Stimulated activated CD4-positive, alpha-beta T cell treated with anti-CD3 and anti-CD28 coated beads, Interleukin-1b, Interleukin-23, amount 100 ng/mL, for 1 hour (primary cell): ENCODE measurements at places on chromosomes 1 and 21.

- DNase-seq: peak; percentile 27
Measured at GRCh38 chr1:42747125-42747524, 7.1 kb upstream of the CLDN19 start.

DNA sequence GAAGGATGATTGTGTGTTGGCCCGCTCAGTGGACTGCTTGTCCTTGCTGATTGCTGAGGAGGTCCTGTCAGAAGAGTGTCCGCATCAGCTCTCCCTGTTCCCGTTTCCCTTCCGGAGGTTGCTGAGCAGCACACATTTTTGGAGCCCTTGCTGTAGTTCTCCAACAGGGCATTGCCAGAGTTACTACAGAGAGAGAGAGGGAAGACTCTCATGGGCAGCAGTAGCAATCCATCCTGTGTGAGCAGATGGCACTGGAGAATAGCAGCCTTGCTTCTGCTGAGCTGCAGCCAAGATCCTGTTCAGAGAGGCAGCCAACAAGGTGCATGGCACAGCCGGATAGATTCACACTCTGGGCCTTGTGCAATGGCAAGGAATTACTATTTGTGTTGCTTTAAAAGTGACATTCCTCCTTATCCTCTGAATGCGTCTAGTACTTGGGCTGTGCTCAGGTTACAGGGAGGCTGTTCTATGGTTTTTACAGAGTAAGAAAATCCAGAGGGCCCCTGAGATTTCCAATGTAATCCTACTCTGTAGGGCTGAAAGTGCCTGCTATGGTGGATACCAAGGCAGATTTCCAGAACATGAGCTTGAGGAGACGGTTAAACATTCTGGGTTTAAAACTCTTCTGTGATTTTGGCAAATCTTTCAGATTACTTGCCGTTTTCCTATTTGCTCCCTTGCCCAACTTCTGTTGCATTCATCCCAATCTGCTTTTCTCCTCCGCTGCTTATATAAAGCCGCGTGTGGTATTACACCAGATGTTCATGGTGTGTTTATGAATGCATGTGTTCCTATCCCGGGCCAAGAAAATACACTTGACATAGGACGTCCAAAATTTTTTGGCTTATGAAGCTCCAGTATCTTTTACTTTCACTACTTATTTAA, 27.4 kb downstream of the AK4 start:
- no peak for DNase-seq

GRCh38 chr1:107993920-107994319, 28.9 kb upstream of the VAV3 start:
- DNase-seq: no peak

DNA sequence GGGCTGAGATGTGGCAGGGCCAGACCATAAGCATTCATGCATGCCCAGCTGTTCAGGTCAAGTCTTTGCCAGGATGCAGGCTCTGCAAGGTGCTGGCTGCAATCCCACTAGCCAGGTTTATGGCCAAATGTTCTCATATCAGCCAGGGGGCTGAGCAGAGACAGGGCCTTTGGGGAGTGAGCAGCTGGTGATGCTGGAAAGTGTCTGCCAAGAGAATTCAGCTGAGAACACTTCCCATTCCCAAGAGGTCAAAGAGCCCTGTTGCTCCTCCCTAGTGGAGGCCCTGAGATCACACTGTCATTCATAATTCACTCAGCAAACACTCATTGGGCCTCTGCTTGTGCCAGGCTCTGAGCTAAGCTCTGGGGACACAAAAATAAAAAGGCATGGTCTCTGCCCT, 150.3 kb downstream of the DMRTA2 start:
- DNase-seq: no peak

GRCh38 chr1:1079408-1080121, 5.5 kb upstream of the RNF223 start:
- no peak for DNase-seq

DNA sequence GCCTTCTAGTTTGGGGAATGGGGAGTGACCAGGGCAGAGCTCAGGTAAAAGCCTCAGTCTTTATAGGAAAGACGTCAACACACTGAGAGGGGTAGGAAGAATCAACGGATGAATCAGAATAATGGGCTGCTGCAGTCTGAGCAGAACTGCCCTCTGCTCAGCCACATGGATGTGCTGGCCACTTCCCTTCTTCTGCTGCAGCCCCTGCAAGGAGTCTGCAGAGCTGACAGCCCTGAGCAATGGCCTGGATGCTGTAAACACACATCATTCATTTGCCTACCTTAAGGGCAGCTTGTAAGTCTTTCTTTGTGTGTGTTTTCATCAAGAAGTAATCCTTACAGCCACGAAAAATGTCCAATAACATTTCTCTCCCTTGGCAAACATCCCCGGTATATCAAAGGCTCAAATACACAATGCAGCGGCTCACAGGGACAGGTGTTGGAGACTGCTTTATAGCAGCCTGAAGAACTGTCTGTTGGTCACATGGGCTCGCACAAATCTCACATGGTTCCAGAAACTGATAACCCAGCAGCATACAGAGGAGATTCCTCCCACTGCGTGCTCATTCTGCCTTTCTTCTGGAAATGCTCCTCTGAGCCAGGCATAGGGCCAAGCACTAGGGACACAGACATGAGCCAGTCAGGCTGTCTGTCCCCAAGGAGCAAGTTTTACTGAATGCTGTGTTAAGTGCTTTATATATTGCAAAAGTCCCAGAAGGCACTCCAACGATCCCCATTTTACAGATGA, 110.1 kb downstream of the HMGB4 start:
- DNase-seq: no peak

DNA sequence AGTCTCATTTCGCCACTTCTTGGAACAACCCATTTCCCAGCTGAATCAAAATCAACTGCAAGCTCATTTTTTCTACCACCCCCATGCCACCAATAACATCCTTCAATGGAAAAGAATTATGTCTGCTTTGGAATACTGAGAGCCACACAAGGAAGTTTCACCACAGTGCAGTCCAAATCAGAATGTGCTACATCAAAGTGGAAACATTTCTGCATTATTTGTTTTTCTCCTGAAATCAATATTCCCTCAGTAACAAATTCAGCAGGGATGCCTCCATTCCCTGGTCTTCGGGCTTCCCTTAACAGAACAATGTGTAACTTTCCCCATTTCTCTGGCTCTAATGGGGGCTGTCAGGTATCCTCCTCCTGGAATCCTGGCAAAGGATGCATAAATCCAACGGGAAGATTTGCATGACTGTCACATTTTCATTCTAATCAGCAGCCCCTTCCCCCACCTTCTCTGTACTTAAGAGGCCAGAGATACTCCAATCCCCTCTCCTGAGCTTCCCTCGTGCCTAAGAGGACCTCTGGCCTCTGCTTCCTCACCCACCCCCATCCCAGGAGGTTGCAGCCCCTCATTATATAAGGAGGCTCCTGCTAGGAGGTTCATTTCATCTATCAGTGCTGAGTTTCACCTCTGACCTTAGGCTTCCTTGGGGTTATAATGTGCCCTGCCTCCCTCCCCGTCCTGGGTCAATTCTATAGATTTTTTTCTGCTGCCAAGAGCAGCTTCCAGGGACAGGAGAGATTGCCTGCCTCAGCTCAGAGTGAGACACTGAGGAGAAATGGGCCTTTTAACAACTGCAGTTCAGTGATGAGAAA, 201.1 kb downstream of the OMA1 start:
- DNase-seq: no peak

- DNase-seq: no peak
Measured at GRCh38 chr1:88985692-88986091, 6.7 kb downstream of the KYAT3 start.

GRCh38 chr1:21232044-21232443, 55.3 kb upstream of the EIF4G3 start:
- DNase-seq: no peak

DNA sequence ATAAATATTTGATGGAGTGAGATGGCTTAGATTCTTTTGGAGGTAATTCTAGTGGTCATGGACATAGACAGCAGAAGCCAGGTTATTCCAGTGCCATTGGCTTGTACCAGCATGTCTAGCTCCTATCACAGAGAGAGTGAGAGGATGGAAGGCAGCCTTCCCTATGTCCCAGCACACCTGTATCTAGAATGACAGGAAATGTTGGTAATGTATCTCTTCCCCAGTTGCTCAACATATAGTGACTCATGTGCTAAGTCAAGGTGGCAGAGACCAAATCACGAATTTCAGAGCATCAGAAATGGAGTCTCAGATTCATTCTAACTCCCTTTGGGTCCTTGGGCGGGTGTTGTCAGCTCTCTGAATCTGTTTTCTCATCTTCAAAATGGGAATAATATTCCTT, 28.4 kb downstream of the METTL13 start:
- DNase-seq: no peak

DNA sequence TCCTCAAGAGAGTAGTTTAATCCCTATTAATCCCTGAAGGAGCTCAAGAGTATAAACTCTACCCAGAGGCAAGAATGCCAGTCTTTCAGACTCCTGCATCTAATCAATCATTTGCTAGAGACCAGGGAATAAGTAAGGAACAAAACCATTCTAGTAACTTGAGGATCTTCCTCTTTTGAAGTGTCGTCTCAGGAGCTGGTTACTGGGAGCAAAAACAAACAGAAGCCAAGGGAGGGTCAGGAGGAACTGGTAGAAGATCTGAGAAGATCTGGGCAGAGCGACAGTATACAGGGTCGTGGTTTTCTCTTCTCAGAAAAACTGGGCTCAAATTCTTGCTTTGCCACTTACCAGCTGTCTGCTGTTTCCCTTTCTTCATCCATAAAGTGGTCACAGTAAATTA, 69.3 kb downstream of the RPS6KA1 start:
- no peak for DNase-seq

DNA sequence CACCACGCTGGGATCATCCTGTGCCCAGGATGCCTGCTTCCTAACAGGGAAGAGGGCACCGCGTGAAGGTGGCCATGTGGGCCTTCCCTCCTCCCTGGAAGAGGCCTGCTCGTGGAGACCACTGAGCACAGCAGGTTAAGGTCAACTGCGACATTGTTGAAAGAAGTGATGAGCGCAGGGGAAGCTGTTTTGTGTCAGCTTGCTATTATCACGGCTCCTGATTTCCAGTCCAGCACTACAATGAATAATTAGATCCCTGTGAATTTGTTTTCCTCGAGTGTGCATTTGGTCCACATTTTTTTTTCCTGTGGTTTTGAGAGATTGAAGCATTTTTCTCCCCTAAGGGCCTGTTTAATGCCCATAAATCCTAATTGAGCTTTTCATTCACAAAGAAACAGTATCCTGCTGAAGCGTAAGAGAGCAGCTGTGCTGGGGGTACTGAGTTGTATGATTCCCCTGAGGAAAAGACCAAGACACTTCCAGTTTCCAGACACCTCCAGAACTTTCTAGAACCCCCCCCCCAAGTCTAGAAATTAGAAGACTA, 204.9 kb downstream of the KCNJ6 start:
- no peak for DNase-seq

- DNase-seq: no peak
Measured at GRCh38 chr1:246690100-246690499, 34.1 kb upstream of the SCCPDH start.

DNA sequence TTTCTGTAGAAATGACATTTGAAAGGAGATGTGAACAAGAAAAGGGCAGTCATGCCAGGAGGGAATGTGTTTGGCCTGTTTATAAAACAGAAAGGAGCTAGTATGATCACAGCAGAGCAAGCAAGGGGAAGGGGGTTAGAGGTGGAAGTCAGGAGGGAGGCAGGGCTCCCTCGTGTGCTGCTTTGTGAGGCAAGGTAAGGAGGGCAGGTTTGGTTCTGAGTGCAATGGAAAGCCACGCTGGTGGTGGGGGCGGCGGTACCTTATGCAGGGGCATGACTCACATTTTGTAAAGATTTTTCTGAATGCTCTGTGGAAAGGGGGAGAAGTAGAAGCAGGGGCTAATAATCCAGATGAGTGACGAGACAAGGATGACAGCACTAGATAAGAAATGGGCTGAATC, 197.5 kb upstream of the C8B start:
- no peak for DNase-seq

- DNase-seq: no peak
Measured at GRCh38 chr1:160363010-160363409, 3.9 kb upstream of the NHLH1 start.
